Glutamatergic neuron (in vitro differentiated cells): ENCODE measurements at places on chromosomes 13 and 19.

GRCh38 chr13:19817510-19818158 is 34.9 kb upstream of the PSPC1 start:
- DNase-seq = no peak

DNA sequence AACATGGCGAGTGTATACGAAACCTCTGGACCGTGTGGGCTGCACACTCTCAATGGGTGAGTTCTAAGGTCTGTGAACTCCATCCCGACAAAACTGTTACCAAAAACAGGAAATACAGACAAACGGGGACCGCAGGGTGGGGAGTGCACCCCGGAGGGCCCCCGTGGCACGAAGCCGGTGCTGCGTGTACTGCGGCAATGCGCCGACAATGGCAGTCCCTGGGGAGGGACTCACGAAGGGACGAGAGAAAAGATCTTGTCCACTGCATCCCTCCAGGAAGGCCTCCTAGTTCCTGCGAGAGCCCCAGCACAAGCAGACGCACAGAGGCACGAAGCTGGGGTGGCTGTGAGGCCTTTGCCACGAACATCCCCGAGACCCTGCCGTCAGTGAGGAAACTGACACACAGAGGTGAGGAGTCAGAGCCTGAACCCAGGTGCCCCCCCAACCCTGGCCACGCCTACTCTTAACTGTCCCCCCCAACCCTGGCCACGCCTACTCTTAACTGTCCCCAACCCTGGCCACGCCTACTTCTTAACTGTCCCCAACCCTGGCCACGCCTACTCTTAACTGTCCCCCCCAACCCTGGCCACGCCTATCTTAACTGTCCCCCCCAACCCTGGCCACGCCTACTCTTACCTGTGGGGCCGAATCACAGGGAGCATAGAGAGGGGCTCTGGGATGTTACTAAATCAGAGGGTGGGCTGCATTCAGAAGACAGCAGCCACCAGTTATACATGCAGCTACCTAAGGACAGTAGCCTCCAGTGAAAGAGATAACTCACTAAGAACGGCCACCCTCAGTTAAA is 4.2 kb downstream of the MED16 start:
- DNase-seq = no peak

DNA sequence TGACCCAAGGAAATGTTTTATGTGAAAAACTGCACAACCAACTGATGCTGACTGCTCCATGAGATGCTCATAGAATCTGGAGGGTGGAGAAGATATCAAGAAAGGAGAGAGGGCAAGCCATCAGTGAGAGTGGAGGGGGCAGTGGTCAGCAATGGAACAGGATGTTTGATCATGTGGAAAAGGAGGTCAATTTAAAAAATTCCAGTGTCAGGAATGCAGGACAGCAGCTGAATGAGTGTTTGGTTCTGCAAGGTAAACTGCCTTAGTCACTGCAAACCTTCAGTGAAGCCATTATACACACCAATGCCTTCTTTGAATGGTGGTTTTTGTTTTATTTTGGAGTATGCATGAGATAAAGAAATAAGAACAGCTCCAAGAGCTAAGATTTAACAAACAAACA is 121.5 kb downstream of the FGF14 start:
- no peak for DNase-seq

- DNase-seq = no peak
Observed at GRCh38 chr13:47621931-47622330, 379.1 kb downstream of the SUCLA2 start.
